ENCODE measurements at places on chromosomes 4 and X. TPM values are rescaled to one million over a fixed set of nuclear protein-coding genes. Genes with fewer than 3 reads are reported as not detected.
A peak's percentile ranks its signal among the peaks of the same experiment; 100 is the strongest.

- no peak for DNase-seq
Observed at GRCh38 chr4:96744676-96745075, 904.8 kb downstream of the PDHA2 start.

Gene RXFP1
- polyA plus RNA-seq, result 0.39 TPM

Gene FOXR2
- not detected for polyA plus RNA-seq

DNA sequence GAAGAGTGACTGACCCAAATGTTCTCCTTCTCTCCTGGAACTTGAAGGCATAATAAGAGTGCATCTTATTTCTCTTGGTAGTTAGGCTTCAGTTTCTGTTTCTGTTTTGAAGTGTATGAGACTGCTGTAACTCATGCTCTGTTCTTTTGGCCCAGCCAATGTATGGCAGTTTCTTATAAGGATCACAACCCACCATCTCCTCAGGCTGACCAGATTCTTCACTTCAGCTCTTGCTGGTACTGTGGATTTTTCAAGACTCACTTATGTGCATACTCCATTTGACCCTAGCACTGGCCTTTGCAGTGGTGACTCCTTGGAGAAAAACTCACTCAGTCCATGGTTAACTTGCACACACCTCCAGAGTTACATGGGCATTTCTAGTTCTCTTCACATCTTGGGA lies 9.6 kb upstream of the YTHDC1 start:
- no peak for DNase-seq

Gene FDCSP
- not detected for polyA plus RNA-seq

Gene RPL39
- 3,471 TPM for polyA plus RNA-seq

DNA sequence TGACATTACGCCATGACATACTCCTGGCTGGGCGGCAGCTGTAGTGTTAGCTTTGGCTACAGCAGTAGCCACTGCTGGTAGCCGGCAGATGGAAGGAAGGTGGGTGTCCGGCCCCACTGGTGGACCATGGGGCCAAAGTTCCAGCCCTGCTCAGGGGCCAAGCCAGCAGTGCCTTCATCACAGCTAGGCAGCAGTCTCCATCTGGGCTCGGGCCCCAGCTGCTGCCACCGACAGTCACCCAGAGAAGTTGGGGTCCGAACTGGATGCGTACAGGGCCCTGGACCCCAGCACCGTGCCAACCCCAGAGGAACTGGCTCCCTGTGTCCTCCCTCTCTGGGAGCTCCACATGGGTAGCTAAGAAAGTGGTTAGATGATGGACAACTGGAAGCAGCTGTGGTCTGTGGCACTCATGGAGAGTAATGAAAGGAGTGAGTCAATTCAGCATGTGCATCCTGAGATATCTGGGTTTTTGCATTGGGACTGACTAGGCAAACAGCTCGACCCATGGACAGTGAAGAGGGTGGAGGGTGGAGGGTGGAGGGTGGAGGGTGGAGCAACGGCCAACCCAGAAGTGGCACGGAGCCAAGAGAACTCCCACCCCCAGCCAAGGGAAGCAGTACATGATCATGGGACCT lies 366.6 kb upstream of the GRIA3 start:
- DNase-seq, result no peak

GRCh38 chr4:20576861-20577260 lies 123.4 kb upstream of the PACRGL start:
- no peak for DNase-seq

GRCh38 chr4:80265571-80266252 lies 752 bp upstream of the FGF5 start:
- peak; percentile 55 for DNase-seq

All from muscle of back (tissue), 13 donors.